ENCODE measurements at places on chromosomes 7 and 10.

DNA sequence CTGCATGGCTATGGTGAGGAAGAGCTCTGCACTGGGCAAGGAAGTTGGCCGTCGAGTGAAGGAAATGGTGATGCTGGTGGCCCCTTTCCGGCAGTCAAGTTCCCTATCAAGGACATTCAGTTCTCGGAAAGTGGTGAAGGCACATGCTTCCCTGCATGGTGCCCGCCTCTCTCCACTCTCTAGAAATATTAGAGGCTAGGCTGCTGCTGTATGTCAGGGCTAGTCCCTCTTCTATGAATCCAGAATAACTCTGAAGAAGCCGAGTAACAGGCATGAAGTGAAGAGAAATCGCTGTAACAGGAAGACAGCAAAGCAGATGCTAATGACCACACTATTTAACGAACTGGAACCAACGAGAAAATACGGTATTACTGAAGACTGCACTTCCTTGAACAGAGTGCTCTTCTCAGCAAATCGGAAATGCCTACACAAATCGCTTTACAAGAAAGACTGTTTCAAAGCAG is 5.4 kb downstream of the IDI1 start:
- DNase-seq = no peak

DNA sequence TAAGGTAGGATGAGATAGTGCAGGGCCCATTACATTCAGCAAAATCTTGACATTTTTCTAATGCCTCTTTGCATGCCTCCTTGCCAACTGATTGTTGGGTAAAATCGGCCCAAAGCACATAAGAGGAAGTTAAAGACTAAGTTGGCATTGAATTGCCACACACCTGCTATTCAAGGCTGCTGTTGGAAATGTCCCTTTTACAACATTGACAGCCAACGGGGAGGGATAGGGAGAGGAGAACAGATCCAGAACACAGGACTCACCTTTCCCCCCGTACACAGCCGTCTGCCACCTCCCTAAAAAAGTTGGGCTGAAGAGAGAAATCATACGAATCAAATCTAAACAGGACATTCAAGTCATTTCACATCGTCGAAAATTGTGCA is 695 bp downstream of the FAM237B start:
- DNase-seq = no peak

- no peak for DNase-seq
These were observed 164.9 kb upstream of the AGR3 start for GRCh38 chr7:17046666-17047065.

GRCh38 chr10:110507346-110507745 is 9.6 kb downstream of the DUSP5 start:
- no peak for DNase-seq

DNA sequence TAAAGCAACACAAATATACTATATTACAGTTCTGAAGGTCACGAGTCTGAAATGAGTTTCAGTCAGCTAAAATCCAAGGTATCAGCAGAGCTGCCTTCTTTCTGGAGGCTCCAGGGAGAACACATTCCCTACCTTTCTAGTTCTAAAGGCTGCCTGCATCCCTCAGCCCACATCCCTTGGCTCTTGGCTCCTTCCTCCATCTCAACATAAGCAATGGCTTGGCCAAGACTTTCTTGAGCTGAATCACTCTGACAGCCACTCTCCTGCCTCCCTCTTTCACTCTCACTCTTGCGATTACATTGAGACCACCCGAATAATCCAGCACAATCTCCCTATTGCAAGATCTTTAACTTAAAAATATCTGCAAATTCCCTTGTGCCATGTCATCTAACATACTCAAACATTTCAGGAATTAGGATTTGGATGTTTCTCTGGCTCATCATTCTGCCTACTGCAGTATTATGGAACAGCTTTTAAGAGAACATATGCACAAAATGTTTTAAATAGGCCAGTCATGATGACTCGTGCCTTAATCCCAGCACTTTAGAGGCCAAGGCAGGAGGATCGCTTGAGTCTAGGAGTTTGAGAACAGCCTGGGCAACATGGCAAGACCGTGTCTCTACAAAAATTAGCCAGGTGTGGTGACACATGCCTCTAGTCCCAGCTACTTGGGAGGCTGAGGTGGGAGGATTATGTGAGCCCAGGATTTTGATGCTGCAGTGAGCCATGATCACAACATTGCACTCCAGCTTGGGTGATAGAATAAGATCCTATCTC is 144.2 kb upstream of the VSTM2A start:
- no peak for DNase-seq

GRCh38 chr10:17141504-17142229 is 12.1 kb upstream of the CUBN start:
- no peak for DNase-seq

DNA sequence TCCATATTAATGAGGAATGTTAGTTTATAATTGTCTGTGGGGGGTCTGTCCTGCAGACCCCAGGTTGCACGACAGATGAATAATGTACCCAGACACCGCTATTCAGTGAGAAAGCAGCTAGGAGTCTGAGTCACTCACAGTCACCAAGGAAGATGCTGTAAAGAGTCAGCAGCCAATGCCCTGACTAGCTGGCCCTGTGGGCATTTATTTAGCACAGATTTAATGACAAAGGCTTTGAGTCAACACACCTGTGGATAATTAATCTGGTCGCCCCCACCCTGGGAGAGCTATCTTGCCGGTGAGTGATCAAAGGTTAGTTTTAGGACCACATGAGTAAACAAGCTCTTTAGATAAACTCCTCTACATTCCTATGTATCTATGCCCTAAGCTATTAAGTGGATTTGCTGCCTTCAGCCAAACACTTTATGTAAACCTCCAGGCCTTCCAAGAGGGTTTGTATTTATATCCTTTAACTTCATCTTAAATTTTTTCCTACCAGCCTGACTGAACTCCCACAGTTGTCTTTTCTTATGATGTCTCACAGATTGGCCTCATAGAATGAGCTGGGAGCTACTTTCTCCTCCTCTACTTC is 180.0 kb upstream of the ADCY1 start:
- no peak for DNase-seq

- no peak for DNase-seq
These were observed 163.1 kb downstream of the PRKCQ start for GRCh38 chr10:6416892-6417512.

DNA sequence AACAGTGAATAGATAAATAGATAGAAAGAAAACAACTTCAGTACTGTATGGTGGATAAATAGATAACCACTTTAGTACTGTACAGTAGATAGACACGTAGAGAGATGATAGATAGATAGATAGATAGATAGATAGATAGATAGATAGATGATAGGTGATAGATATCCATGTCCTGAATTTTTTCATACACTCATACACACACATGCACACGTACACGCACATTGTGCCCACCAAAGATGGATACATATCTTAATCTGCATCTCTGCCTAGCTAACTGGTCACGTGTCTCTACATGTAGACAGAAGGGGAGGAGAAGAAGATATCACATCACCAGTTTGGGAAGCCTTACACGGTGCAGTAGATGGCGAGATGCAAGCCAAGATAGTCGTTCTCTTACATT is 99.2 kb downstream of the ARID5B start:
- DNase-seq = no peak

DNA sequence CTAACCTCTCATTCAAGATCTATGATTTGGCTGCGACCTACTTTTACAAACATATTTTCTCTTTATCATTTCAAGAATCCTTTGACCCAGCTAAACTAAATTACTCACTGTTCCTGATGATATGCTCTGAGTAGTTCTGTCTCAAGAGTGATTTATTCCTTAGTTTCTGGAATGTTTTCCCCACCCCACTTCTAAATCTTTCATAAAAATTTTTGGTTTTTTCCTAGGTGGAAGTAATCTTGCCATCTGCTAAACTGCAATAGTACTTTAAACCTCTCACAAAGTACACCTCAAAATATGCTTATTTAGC is 170.8 kb downstream of the DNAJC1 start:
- no peak for DNase-seq

- peak; percentile 80 for DNase-seq
These were observed 183.5 kb upstream of the INHBA start for GRCh38 chr7:41886262-41886900.

Measured in uterus (tissue), 4 donors.